Fibroblast of the aortic adventitia (primary cell): ENCODE measurements at places on chromosomes 16 and 17.

DNA sequence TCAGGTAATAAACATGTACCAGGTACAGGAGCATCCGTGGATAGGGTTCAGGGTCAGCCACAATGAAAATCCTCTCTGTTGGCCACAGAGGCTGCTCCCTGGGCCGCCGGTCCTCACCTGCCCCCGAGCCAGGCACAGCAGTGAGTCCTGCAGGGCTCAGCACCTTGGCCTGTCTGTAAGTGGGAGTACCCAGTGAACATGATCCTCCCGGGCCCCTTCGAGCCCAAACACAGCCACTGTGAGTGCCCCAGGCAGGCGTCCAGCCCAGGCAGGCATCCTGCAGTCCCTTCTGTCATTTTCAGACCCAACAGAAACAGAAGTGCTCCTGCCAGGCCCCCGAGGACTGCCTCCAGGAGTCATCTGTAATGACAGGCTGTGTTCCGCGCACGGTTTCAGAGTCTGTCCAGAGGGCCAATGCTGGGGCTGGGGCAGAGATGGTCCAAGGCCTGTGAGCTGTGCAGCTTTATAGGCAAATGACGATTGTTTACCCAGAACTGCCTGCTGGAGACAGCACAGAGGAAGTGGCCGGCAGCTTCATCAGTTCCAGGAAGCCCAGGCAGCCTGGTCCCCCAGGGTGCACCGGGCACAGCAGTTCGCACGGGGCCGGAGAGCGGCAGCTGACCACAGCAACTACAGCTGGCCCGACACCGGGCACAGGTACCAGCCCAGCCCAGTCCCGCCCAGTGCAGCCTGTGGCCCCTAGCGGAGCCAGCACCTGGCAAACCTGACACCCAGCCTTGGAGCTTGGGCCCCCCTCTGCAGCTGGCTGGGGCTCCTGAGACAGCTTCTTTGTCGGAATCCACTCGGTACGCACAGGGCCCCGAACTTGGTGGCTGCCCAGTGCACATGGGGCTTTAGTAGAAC, 13.2 kb downstream of the SLC7A5 start:
- DNase-seq = no peak

- DNase-seq = no peak
Observed at GRCh38 chr16:12294471-12294870, 317.9 kb downstream of the SNX29 start.

- no peak for DNase-seq
Observed at GRCh38 chr17:7293816-7294613, 424 bp downstream of the YBX2 start.

DNA sequence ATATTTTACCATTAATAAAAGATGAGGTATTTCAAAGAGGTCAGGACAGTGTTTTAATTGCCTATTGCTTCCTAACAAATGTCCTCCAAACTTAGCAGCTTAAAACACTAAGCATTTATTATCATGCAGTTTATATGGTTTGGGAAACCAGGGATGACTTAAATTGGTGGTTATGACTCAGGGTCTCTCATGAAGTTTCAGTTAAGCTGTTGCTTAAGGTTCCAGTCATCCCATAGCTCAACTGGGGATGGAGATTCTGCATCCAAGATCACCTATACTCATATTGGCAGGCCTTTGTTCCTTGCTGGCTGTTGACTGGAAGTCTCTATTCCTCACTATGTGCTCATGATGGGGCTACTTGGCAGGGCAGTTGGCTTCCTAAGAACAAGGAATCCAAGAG, 1329.9 kb upstream of the GOT2 start:
- DNase-seq = no peak

DNA sequence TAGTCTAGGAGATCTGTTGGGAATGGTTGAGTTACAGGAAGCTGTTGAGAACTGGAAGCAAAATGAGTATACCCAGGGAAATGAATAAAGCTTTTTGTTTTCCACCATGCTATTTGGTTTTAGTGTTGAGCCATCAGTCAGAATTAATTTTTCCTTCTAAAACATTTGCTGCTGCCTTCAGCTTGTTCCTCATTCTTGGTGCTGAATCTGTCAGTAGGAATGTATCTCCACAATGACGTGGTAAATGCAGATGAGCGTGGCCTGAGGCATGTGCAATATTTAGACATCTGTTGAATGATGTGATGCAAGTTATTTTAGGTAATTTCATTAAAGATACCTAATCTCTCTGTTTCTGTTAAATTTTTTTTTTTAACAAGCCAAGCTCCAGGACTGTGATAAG, 10.9 kb downstream of the HAPSTR1 start:
- peak; percentile 84 for DNase-seq

GRCh38 chr17:82696916-82697807, 1.3 kb downstream of the RAB40B start:
- DNase-seq = no peak

- no peak for DNase-seq
Observed at GRCh38 chr16:72873853-72874252, 174.1 kb downstream of the ZFHX3 start.

GRCh38 chr17:57612202-57613071, 132.7 kb downstream of the CCDC182 start:
- no peak for DNase-seq

- peak; percentile 39 for DNase-seq
Observed at GRCh38 chr16:80806927-80807340, 2.5 kb upstream of the CDYL2 start.

DNA sequence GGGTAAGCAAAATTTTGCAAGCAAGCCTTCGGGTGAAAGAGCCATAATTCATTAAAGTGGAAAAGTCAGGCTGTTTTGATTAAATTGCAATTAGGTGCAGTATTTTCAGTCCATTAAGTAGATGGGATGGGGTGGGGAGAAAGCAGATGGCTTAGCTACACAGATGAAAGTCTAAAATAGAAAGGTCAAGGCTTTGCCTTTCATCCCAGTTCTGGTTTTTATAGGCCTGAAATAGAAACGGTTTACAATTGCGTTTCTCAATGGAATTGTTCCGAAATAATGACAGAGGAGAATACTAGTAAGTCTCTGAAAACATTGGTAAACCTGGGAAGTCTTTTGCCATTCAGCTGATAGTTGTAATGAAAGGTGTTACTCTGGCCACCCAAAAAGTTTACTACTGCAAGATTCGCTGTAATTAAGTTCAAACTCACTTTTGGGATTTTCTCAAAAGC, 1.5 kb downstream of the PPM1E start:
- DNase-seq = no peak

DNA sequence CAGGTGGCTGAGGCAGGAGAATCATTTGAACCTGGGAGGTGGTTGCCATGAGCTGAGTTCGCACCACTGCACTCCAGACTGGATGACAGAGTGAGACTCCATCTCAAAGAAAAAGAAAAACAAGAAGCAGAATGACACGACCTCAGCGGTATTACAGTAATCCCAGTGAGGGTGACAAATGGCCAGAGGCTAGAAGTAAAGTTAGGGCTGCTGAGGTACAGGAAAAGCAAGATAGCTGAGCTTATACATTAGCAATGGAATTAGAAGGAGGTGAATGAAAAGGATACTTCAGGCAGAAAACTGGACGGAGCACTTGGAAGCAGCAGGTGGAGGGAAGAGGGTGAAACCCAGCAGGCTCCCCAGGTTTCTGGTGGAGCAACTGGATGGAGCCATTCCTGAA, 26.1 kb upstream of the AMZ2 start:
- no peak for DNase-seq

DNA sequence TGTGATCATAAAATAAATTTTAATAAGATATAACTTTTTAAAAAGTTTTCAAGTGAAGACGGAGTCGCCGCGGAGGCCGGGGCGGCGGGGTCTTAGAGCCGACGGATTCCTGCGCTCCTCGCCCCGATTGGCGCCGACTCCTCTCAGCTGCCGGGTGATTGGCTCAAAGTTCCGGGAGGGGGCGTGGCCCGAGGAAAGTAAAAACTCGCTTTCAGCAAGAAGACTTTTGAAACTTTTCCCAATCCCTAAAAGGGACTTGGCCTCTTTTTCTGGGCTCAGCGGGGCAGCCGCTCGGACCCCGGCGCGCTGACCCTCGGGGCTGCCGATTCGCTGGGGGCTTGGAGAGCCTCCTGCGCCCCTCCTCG, at the start of gene FOXC2:
Gene FOXC2 (plus strand): TSS at position 229 of the 365 bp plus-strand sequence. CDS start 507 bp downstream, outside the sequence.
- DNase-seq = peak; percentile 96

GRCh38 chr16:20321671-20322070, 5.6 kb downstream of the GP2 start:
- DNase-seq = no peak

DNA sequence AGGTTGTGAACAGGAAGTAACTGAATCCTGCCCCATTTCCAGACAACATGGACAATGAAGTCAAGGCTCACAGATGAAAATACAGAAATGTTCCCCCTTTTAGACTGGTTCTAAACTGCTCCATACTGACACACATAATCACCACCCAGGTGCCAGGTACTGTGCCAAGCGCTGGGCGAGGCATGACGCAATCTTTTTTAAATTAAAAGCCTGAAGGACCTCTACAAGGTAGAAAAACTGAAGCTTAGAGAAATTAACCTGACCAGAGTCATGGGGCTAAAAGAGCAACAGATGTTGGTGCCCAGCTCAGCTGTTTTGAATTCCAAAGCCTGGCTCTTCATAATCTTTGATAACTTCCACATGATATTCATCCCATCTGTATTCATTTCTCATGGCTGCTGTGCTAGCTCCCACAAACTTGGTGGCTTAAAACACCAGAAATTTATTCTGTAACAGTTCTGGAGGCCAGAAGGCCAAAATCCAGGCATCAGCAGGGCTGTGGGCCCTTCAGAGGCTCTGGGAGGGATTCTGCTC, 4.9 kb upstream of the RAB11FIP4 start:
- DNase-seq = no peak

GRCh38 chr17:560432-560873, 154.2 kb downstream of the VPS53 start:
- DNase-seq = peak; percentile 16

- DNase-seq = no peak
Observed at GRCh38 chr17:2183346-2183745, 120.2 kb downstream of the SMG6 start.

GRCh38 chr16:26240807-26241206, 549.0 kb downstream of the HS3ST4 start:
- no peak for DNase-seq

DNA sequence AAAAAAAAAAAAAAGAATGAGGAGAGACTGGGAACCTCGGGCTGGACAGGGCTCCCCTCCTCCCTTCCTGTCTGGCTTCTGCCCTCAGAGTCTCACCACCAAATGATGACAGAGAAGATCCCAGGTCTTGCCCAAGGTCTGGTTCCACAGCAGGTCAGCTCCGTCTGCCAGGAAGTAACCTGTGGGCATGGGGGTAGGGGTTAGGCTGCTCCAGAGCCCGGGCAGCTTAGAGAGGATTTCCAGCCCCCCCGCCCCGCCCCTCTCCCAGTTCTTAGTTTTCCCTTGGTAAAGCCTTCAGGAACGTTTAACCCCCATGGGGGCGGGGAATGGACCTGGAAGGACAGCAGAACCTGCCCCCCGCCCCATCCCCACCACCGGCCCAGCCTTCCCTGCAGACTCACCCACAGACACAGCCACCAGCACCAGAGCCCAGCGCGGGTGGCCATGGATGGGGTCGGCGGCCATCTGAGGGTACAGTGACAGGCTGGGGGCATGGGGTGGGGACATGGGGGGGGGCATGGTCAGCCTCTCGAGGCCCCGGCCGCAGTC, 700 bp downstream of the TLCD2 start:
- no peak for DNase-seq

GRCh38 chr16:89618109-89618998, 4.9 kb downstream of the DPEP1 start:
- no peak for DNase-seq

- DNase-seq = peak; percentile 46
Observed at GRCh38 chr17:78241277-78242023, 10.0 kb downstream of the TMEM235 start.

DNA sequence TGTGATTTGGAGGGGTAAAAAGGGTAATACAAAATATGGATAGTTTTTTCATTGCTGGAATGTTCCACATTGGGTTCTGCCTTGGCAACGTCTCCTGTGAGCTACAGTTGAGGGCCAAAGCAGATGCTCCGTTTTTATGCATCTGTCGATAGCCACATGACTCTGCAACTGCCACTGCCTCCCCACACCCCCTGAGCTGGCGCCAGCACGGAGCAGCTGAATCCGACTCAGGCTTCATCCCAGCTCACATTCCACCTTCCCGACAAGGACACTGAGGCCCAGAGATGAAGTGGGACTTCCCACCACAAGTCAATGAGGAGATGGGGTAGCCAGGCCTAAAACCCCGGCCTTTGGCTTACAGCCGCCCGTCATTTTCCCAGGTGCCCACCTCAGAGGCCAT, 334.1 kb downstream of the CDH13 start:
- DNase-seq = no peak

DNA sequence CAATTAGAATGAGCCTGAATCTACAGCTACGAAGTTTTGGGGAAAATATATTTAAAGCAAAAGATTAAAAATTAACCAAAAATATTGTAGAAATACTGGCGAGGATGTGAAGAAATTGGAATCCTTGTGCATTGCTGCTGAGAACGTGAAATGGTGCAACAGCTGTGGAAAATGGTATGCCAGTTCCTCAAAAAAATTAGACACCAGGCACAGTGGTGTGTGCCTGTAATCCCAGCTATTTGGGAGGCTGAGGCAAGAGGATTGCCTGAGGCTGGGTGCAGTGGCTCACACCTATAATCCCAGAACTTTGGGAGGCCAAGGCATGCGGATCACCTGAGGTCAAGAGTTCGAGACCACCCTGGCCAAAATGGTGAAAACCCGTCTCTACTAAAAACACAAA, 119.9 kb upstream of the TMEM97 start:
- no peak for DNase-seq

DNA sequence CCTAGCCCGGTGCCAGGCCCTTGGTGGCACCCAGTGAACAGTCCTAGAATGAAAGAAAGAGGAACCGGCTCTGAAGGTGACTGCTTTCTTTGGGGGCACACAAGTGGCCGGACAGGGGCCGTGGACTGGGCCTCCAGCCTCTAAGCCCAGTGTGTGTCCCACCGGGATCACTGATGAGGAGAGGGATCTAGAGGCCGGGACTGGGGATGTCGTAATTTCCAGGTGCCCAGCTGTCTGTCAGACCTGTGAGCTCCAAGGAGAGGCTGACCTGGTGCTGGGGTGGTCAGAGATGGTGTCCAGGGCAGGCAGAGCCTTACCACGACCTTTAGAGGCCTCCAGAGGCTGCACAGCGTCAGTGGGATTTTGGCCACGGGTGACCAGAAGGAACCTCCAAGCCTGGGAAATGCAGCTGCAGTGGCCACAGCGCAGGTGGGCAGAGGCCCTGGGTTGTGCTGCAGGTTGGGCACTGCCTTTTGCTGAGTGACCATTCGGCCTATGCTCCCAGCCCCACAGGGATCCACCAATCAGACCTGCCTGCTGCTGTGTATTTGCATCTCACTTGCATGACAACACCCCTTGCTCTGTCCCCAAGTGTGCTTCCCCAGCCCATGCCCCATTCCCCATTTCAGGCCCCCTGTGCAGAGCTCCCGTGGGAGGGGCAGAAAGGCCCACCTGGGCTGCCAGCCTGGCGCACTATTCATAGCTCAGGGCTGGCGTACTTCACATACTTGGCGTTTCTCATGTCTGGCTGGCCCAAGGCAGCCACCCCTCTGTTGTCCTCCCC, 12.5 kb downstream of the ARHGAP23 start:
- DNase-seq = no peak
